ENCODE measurements at places on chromosomes 11 and 22.

DNA sequence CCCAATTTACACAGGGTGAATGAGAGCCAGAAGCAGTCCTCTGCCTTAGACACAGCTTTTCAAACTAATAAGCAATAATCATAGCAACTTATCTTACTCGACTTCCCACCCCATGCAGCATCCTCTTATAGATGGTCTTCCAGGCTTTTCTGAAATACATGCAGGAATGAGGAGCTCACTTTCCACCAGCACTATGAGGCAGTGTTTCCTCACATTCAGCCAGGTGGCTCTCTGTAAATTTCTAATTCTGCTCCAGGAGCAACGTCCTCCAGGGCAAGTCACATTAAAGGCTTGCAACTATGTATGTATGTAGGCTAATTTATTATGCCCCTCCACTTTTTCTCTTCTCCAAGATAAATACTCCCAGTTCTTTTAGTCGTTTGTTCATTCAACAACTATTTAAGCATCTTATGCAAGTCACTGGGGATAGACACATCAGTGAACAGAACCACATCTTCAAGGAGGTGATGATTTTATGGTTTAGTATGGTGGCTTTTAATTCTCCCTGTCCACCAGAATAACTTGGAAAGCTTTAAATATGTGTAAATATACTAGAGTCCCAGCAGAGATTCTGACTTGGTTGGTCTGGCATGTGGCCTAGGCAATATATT lies 59.9 kb downstream of the PAK1 start:
- DNase-seq, result no peak

DNA sequence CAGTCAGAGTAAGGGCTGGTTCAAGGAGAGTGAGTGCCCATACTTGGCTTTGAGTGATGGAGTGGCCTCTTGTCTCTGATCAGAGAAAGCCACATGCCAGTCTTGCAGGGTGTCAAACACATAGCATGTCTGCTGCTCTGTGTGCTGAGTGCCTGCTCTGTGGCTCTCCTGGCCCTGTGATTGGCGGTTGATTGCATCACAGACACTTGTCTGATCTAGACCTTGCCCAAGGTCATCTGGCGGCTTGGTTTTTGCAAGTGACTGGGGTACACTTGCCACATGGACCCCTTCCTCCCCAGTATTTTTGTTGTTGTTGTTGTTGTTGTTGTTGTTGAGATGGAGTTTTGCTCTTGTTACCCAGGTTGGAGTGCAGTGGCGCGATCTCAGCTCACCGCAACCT lies 10.3 kb downstream of the OSBP2 start:
- DNase-seq, result no peak

- DNase-seq, result no peak
Measured at GRCh38 chr11:120908461-120909181, 115.3 kb upstream of the TBCEL start.

DNA sequence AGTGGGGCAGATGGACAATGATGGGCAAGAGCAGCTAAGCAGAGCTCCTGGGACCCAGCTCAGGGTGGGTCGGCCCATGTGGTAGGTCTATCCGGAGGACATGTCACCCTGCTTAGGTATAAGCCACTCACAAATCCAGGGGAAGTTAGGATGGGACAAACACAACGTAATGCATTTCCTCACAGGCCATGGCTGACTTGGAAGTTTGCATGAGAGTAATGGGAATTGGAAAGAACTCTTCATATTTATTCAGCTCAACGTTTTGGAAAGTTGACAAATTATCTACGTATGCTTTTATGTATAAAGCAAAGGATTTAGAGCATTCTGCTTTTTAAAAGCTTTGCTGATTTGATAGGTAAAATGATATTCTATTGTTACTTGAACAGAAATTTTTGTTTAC lies 74.9 kb downstream of the SMCO4 start:
- DNase-seq, result no peak

- no peak for DNase-seq
Measured at GRCh38 chr11:64893194-64894069, 15.0 kb upstream of the EHD1 start.

GRCh38 chr22:49327411-49328117 lies 500.1 kb downstream of the BRD1 start:
- no peak for DNase-seq

GRCh38 chr22:44246615-44247326 lies 66.0 kb downstream of the SHISAL1 start:
- no peak for DNase-seq

GRCh38 chr11:6419009-6419631 lies at the start of gene APBB1:
TSS of gene APBB1 (minus strand) at chr11:6419094. CDS start at chr11:6411347, 7,747 bp downstream.
- peak; percentile 92 for DNase-seq

DNA sequence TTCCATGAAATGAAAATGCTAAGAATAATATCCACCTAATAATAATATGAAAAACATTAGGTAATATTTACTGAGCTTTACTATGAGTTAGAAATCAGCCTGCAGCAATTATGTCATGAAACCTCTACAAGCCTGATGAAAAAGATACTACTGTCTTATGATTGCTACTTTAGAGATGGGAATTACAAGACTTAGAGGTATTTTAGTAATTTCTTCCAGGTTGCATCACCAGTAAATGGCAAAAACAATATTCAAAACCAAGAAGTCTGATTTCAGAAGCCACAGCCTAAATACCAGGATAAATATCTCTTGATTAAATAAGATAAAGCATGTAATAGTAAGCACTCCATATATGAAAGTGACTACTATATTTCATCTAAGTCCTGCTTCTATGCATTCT lies 13.8 kb downstream of the OR5B21 start:
- no peak for DNase-seq

DNA sequence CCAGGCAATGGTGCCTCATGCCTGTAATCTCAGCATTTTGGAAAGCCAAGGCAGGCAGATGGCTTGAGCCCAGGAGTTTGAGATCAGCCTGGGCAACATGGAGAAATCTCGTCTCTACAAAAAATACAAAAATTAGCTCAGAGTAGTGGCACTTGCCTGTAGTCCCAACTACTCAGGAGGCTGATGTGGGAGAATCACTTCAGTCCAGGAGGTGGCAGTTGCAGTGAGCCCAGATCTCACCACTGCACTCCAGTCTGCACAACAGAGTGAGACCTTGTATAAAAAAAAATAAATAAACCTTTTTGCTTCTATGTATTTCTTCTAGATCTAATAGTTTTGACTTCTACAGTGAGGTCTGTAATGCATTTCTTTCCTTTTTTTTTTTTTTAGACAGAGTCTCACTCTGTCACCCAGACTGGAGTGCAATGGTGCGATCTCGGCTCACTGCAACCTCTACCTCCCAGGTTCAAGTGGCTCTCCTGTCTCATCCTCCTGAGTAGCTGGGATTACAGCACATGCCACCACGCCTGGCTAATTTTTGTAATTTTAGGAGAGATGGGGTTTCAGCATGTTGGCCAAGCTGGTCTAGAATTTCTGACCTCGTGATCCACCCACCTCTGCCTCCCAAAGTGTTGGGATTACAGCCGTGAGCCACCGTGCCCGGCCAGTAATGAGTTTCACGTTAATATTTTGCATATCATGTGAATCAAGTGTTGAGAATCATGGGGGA lies 18.1 kb upstream of the RDX start:
- no peak for DNase-seq

- no peak for DNase-seq
Measured at GRCh38 chr22:35337932-35338331, 38.2 kb downstream of the TOM1 start.

- DNase-seq, result no peak
Measured at GRCh38 chr11:1935156-1936071, 11.7 kb upstream of the MRPL23 start.

Measured in AG08396 (cell line).